Epithelial cell of alveolus of lung (primary cell): ENCODE measurements at places on chromosomes 6 and 20. TPM values are rescaled to one million over a fixed set of nuclear protein-coding genes. Genes with fewer than 3 reads are reported as not detected.

Gene ADGRB3
- total RNA-seq = 0.26 and 0.48 TPM in 2 replicates

Gene GTSF1L
- total RNA-seq = not detected in 2 replicates

Gene CD93
- total RNA-seq = 5.6 and 8.6 TPM in 2 replicates

Gene ADGRF4
- total RNA-seq = 0.91 TPM in 1 of 2 replicates, not detected in the other

Gene PTCRA
- not detected in 2 replicates for total RNA-seq

Gene ASIP
- not detected in 2 replicates for total RNA-seq

Gene TDP2
- 14.3 and 16.5 TPM in 2 replicates for total RNA-seq
